ENCODE measurements at places on chromosomes 6 and 20.

GRCh38 chr20:25453035-25453810 lies 45.8 kb downstream of the GINS1 start:
- peak; percentile 23 for DNase-seq

DNA sequence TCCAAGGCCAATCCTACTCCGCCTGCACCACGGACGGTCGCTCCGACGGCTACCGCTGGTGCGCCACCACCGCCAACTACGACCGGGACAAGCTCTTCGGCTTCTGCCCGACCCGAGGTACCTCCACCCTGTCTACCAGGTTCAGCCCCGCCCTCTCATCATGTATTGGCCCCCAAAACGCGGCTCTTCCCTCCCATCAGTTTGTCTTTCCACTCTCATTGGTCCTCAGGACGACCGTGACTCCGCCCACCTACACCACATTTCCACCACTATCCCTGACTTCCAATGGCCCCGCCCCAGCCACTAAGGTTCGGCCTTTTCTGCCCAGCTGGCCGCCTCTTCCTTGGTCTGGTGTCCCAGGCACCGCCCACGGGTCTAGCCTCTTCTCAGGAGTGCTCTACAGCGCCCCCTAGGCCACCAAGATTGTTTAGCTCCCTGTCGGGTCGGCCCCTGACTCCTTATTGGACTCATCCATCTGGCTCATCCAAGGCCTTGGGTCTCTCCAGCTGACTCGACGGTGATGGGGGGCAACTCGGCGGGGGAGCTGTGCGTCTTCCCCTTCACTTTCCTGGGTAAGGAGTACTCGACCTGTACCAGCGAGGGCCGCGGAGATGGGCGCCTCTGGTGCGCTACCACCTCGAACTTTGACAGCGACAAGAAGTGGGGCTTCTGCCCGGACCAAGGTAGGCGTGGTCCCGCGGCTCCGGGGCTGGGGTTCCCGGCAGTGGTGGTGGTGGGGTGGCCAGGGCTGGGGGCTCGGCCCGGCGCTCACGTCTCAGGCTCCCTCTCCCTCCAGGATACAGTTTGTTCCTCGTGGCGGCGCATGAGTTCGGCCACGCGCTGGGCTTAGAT lies 3.1 kb downstream of the MMP9 start:
- no peak for DNase-seq

DNA sequence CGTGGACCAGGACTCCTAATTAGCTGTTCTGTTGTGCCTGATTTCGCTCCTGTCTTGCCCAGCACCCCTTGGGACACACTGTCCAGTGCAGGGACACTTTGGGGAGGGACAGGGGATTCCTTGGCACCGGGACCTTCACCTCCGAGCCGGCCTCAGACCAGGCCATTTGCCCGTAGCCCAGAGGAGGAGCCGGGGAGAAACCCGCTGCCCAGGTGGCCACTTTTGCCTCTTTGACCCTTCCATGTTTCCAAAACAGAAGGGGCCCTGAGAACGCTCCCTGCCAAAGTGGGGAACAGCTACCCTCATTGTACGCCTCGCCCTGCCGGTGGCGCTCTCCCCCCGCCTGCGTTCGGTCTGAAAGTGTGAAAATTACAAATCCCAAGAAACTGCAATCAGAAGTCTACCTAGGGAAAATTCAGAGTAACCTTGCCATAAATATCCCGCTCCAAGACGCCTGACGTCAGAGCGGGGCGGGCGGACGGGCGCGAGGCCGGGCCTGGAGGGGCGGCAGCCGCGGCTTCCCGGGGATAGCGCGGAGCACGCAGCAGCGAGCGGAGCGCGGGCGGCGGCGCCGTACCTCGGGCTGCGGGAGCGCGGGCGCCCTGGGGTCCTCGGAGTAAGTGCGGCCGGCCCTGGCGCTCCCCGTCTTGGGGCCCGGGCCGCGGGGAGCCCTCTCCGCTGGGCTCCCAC lies at the start of gene DAAM2:
DAAM2 (plus strand) TSS at position 527 of the 690 bp plus-strand sequence. CDS start 63,927 bp downstream, outside the sequence.
- peak; percentile 56 for DNase-seq

- DNase-seq, result no peak
Observed at GRCh38 chr6:166615059-166615770, 11.8 kb downstream of the RPS6KA2 start.

GRCh38 chr6:13074415-13075140 lies 253.8 kb downstream of the TBC1D7 start:
- no peak for DNase-seq

DNA sequence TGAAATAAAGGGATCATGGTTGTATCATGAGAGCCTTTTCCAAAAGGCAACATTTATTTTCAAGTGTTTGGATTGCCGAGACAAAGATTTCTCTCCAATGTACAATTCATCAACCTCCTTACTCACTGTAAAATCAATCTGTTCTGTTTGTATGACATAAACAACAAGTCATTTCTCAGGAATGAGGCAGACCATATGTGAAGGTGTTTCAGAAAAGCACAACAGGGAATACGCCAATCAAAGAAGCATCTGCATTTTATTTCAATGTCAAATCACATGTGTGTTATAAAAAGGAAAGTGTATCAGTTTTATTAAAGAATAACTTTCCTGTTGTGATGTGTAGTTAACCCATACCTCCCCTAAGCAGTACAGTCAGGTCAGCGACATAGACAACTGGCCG lies 653.7 kb downstream of the TFAP2A start:
- DNase-seq, result no peak

DNA sequence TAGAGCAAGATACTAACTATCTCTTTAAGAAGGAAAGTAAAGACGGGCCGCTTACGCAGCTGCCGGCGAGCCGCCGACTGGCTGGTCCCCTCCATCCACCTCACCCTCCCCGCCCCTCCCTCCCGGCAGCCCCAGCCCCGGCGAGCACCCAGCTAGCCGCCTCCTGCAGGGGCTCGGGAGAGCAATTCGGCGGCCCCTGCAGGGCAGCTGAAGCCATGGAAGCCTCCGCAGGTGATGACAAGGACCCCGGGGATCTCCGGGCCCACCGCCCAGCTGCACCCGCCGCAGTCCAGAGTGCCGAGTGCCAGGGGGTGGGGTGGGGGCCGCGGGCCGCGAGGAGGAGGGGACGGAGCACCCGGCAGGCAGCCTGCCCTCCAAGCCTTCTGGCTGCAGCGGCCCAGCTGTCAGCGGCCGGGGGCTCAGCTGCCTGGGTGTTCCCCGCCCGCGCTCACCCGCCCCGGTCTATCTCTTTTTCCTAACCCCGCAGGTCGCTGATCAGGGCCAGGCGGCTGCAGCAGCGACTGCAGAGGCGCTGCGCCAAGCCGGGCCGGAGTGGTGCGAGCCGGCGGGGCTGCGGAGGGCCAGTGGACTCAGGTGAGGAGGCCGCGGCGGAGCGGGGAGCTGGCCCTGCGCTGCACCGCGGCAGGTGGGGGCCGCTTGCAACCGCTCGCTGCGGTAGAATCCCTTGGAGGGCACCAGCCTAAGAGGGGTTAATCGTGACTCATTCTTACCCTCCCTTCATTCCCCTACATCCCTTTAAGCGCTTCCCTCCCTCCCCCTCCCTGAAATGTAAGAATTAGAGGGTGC lies at the start of gene SNPH:
SNPH (plus strand) TSS at position 128 of the 807 bp plus-strand sequence. CDS start 29,946 bp downstream, outside the sequence.
- peak; percentile 44 for DNase-seq

Data from right lung (tissue), 10 donors.